ENCODE measurements at places on chromosomes 11 and 22.

- no peak for DNase-seq
Measured at GRCh38 chr11:44597358-44598012, 32.0 kb downstream of the CD82 start.

GRCh38 chr11:64247729-64248531 lies 1.2 kb upstream of the PPP1R14B start:
- no peak for DNase-seq

- DNase-seq, result peak; percentile 80
Measured at GRCh38 chr11:40188848-40189247, 1270.6 kb downstream of the LRRC4C start.

DNA sequence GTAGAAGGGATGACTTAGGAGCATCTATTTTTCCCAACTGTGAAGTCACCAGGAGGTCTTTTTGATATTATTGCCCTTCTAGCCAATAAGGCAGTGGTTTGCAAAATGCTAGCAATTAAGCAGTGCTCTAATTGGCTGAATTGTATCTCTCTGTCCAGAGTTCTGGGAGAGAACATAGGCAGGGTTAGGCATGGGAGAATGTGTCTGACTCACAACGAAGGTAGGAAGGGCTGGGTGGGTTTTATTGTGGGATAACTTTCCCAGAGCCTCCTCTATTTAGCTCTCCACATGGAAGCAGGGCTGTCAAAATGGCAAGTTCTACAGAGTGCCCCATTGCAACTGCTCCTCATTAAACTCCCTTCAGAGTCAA lies 415.9 kb upstream of the CADM1 start:
- no peak for DNase-seq

DNA sequence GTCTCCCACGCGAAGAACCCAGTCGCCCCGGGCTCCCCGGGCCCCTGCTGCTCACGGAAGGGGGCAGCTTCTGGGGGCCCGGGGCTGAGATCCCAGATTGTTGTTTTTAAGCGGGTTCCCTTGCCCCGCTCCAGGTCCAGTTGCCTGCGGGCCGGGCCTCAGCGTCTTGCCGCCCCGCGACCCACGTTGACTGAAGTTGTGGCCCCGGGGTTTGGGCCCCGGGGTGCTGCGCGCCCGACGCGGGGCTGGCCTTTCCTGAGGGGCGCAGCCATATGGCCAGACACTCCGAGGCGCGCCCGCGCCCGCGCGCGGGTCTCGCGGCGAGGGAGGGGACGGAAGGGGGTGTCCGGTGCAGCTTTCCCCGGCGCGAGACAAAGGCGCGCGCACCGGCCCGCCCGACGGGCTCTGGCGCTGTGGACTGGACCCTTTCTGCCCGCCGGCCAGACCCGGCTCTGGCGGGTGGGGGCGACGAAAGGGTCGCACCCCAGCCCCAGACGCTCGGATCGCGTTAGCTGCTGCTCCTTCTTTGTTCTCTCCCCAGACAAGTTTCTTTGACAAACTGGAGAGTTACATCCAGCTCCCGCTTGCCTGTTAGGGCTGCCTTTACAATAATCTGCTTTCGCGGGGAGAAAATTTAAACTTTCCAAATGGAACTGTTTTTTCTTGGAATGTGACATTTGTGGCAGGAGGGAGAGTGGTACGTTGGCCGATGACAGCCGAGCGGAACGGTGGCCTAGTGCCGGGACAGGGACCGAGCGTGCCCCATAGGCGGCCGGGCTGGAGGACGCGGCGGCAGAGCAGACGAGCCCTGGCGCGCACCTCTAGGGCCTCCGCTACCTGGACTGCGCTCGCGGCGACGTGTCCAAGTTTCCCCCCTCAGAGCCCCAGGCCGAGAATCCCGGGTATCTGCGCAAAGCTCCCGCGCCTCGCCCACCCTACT lies 716 bp downstream of the AMOTL1 start:
- DNase-seq, result no peak

Measured in SHP77 (cell line).